ENCODE measurements at places on chromosomes 1 and 21.

GRCh38 chr1:241167121-241167630 is 189.8 kb downstream of the RGS7 start:
- DNase-seq: no peak

DNA sequence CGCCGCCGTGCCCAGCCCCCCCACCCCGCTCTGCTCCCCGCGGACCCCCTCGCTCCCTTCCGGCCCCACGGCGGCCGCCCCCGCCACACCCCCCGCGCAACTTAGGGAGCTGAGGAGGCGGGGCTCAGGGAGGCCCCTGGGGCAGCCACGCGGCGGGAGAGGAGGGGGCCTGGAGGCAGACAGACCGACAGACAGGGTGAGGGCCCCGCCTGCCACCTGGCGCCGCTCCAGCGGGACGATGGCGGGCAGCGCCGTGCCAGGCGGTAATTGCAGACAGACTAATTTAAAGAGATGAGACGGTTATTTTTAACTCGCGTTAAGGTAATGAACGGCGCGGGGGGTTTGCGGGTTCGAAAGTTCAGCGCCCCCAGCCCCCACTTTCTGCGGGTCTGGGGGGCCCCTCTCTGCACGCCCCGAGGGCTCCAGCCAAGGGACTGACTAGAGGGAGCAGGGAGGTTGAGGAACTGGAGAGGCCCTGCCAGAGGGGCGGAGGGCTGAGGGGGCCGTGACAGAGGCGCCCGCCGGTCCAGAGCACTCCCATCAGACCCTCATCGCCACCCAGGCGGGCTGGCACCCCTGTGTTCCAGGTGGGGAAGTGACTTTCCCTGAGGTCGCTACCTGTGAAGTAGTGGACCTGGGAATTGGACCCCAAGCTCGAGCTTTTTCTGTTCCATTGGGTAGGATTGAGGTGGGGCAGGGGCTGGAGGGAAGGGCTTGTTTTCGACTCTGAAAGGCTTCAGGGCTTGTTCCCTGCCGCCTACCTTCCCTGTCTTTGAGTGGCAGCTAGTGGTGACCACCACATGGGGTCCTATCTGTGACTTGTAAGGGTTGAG is 5.4 kb downstream of the FOXO6 start:
- peak; percentile 48 for DNase-seq

DNA sequence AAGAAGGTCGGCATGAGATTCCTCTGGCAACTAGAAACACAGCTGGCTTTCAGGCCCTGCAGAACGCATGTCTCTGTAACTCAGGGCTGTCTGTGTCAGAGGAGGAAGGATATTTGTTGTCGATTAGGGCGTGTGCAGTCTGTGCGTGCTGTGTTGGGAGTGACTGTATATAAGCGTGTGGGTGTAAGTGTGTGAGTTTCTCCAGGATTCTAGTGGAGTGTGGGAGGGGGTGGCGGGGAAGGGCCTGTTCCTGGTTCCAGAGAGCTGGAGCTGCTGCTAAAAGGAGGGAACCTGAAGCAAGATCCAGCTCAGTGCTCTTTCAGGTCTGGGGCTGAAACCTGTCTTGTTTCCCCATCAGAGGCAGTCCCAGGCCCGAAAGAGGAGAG is 74.3 kb downstream of the SLC16A1 start:
- no peak for DNase-seq

DNA sequence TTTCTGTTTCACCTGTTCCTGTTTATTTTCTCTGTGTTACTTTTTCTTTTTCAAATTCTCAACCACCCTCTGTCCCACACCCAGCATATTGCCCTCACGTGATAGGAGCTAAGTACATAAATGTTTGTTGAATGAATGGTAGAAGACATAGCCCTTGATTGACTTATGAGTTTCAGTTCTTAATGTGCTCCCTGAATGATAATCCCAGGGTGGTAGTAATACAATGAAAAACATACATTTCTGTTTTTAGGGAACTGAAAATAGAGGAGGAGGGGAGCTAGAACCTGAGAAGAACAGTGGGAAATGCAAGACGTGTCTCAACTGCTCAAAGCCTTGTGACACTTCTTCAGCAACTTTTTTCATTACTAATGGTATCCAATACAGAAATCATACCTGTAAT is 147.1 kb downstream of the SPATA46 start:
- DNase-seq: no peak

GRCh38 chr1:36467027-36467410 is 2.8 kb upstream of the MRPS15 start:
- DNase-seq: no peak

- DNase-seq: peak; percentile 93
Measured at GRCh38 chr1:165376041-165376810, 19.7 kb upstream of the LMX1A start.

DNA sequence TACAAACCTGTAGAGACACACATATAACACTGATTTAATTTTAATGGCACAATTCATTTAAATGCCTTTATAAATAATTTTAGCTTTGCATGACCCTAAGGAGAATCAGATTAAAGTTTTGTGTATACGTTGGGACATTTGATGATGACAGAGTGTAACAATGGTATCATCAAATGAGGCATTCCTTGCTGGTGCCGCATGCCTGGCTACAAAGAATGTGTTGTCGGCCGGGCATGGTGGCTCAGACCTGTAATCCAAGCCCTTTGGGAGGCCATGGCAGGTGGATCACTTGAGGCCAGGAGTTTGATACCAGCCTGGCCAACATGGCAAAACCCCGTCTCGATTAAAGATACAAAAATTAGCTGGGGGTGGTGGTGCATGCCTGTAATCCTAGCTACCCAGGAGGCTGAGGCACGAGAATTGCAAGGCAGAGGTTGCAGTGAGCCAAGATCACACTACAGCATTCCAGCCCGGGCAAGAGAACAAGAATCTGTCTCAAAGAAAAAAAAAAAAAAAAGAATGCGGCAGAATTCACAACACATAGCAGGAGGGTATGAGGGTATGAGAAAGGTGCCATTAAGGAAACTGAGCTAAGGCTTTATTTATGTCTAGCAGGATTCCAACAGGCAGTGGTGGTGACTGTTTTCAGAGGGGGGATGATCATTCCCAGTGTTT is 58.9 kb downstream of the PTPN14 start:
- no peak for DNase-seq

- DNase-seq: no peak
Measured at GRCh38 chr1:43832255-43832654, 101.3 kb upstream of the ARTN start.

GRCh38 chr1:243595527-243596210 is 254.4 kb downstream of the AKT3 start:
- no peak for DNase-seq

DNA sequence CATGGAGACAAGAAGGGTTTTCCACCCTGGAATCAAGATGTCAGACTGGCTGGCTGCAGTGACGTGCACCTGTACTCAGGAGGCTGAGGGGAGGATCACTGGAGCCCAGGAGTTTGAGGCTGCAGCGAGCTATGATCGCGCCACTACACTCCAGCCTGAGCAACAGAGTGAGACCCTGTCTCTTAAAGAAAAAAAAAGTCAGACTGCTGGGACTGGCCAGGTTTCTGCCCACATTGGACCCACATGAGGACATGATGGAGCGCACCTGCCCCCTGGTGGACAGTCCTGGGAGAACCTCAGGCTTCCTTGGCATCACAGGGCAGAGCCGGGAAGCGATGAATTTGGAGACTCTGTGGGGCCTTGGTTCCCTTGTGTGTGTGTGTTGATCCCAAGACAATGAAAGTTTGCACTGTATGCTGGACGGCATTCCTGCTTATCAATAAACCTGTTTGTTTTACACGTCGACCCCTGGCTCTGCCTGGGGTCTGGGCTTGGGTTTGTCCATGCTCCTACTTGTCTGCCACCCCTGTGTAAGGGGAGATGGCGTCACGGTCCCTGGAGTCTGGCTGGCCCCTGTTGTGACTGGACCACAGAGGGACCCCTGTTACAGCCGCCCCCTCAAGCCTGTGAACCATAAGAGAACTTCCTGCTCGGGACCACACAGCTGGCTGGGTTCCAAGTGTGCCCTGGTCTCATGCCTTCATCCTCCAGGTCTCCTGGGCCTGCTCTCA is 20.9 kb upstream of the VPS13D start:
- peak; percentile 89 for DNase-seq

DNA sequence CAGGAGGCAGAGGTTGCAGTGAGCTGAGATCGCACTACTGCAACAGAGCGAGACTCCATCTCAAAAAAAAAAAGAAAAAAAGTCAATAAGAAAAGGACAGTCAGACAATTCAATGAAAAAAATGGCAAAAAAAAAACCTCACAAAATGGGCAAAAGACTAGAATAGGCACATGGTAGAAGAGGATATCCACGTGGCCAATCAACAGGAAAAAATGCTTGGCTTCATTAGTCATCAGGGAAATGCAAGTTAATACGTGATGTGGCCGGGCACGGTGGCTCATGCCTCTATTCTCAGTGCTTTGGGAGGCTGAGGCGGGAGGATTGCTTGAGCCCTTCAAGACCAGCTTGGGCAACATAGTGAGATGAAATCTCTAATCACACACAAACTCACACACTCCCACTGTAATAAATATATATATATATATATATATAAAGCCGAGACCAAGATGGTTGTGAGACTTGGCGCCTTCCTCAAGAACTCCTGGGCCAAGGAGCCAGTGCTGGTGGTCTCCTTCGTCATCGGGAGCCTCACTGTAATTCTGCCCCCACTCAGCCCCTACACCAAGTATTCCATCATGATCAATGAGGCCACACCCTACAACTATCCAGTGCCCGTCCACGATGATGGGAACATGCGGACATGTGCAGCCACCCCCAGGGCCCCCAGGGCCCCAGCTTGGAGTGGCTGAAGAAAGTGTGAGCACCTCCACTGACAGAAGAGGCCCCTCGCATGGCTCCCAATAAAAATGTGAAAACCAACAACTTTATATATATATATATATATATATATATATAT is 22.9 kb upstream of the LEFTY2 start:
- no peak for DNase-seq

DNA sequence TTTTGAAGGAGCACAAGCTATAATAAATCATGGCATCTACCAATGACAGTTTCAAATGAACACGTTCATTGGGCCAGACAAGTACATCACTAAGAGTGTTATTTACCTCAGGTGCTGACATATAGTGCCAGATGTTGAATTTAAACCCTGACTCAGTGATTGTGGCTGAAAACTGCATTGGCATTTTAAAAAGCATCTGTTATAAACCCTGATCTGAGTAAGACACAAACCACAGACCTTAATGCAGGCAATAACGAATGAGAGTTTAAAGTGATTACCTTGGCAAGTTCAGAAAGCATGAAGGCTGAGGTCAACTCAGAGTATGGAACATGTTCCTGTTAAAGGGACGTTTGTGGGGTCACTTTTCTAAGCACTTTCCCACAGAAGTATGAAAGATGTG is 865.1 kb upstream of the TMPRSS15 start:
- DNase-seq: no peak

- no peak for DNase-seq
Measured at GRCh38 chr1:201560328-201561194, 21.6 kb downstream of the NAV1 start.

DNA sequence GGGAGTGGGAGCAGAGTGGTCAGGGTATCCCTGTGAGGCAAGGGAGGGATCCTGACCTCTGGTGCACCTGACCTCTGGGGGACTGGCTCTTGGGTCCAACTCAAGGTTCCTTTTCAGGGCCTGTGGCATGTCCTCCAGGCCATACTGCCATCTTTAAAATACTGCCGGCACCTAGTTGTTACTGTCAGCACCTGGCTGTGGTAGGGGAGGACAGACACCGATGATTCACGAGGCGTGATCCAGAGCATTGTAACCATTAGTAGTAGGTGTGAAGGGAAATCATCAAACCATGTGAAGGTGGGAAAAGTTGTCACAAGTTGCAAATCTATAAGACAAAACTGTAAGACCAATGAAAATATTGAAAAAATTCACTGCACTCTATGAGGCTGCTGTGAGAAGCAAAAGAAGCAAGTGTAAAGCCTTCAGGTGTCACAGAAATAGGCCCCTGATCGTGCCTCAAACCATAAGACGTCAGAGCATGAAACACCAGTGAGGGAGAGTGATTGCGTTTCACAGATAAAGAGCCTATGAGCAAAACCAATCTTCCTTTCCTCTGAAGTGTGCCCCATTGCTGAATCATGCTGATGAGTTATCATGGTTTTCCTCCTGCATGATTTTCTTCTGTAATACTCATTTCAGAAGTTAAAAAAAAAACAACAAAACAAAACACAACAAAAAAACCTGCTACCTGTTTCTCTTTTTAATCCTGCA is 55.3 kb downstream of the CDC7 start:
- DNase-seq: no peak

All from neural progenitor cell (in vitro differentiated cells).